ENCODE measurements at places on chromosomes 13 and 19.

DNA sequence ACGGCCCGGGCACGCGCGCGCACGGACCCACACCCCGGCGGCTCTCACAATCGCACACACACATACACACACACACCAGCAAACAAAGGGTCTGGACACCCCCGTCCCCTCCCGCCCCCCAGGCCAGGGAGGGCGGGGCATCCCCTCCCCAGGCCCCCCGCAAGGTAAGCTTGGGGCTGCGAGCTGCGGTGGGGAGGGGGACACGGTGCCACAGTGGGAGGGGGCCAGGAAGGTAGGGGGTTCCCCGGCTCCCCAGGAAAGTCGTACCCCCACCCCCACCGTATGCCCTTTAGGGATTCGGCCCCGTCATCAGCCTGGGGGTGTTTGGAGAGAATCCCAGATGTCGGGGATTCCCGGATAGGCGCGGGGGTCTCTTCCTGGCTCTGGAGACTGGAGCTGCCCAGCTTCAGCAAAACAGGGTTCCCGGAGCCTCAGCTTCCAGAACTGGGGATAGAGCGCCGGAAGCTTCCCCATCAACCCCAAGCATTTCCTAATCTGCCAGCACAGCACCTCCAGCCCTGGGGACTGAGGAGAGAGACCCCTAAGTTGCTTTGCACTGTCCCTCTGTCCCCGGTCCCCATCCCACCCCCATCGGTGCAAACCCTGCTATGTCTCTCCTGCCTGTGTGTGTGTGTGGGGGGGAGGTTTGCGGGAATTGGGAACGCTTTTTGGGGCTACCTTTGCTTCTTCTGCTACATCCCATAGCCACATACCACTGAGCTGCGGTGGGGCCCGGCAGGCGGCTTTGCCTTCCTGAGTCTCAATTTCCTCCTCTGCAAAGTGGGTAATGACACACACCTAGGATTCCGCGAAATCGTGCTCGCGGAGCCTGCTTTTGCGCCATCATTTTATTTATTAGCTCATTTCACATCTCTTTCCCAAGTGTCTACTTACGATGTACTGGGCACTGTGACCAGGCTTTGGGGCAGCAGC is 1.8 kb upstream of the CDC37 start:
- no peak for DNase-seq

- DNase-seq, result no peak
These were observed 213.3 kb downstream of the MZT1 start for GRCh38 chr13:72514146-72514545.

- peak; percentile 59 for DNase-seq
These were observed 703 bp upstream of the CILP2 start for GRCh38 chr19:19537075-19538048.

DNA sequence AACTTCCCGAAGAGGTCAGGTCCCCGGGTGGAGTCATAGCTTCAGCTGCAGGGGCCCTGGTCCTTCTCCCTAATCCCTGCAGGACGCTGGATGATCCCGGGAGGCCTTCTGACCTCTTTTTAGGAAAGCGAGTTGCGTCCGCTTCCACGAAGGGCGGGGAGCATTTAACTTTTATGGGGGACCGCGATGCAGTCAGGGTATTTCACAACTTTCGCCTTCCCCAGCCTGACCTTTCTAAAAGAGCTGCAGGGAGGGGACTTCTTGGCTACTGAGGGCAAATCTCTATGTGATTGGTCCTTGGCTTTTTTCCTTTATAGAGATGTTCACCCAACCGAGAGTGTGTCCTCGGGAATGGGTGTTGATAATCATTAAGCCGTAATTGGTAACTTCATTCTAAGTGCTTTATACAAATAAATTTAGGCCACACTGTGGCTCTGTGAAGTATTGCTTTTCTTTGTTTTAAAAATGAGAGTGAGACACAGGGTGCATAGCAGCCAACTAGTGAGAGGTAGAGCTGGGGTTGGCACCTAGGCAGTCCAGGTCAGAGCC is 778 bp downstream of the ZNF230 start:
- DNase-seq, result no peak

DNA sequence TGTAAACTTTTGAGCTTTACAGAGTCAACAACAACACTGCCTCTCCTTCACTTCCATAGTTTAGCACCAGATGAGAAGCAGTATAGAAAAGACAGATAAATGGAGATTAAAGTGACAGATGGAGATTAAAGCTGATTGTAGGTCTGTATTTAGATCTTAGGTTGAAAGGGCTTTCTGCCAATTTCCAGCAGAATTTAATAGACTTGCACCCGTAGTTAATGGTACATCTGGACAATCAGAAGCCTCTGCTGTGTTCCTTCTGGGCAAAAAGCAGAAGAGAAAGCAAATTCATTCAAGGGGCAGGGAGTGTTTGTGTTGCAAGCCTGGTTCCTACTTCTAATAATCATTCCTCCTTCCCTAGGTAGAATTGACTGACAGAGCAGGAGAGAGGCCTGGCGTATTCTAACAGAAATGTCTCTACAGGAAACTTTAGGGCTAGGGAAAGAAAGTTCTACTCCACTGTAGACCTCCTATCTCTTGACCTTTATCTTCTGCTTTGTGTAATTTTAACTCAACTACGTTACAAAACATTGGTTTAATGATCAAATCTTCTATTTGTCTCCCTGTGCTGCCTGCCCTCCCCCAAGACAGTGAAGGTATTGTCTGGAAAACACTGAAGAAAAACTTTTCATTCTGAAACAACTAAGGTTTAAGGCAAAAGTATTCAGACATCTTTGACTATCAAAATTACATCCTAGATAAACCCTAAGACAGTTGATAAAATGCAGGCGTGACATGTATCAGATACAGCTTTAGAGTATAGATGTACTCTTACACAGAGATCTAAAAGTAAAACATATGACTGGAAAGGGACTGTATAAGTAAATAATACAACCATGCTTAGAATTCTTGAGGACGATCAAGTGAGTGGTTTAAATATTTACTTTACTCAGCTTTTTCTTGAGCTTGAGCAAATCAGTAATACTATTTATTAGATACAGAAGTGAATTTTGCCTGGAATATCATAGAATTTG is 44.4 kb downstream of the GPC6 start:
- no peak for DNase-seq

GRCh38 chr19:5927441-5927821 is 13.4 kb downstream of the CAPS start:
- no peak for DNase-seq

- DNase-seq, result no peak
These were observed 89.7 kb downstream of the RAB20 start for GRCh38 chr13:110471833-110472162.

GRCh38 chr13:95049772-95050171 is 251.5 kb downstream of the ABCC4 start:
- DNase-seq, result no peak

DNA sequence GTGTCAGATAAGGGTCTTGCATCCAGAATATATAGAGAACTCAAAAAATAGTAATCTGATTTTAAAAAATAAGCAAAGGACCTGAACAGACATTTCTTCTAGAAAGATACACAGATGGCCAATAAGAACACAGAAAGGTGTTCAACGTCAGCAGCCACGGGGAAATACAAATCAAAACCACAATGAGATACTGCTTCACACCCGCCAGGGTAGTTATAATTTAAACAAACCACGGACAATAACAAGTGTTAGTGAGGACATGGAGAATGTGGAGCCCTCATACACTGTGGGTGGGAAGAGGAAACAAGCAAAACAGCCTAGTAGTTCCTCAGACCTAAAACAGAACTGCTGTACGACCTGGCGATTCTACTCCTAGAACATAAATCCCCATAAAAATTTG is 26.7 kb upstream of the NAPA start:
- no peak for DNase-seq

DNA sequence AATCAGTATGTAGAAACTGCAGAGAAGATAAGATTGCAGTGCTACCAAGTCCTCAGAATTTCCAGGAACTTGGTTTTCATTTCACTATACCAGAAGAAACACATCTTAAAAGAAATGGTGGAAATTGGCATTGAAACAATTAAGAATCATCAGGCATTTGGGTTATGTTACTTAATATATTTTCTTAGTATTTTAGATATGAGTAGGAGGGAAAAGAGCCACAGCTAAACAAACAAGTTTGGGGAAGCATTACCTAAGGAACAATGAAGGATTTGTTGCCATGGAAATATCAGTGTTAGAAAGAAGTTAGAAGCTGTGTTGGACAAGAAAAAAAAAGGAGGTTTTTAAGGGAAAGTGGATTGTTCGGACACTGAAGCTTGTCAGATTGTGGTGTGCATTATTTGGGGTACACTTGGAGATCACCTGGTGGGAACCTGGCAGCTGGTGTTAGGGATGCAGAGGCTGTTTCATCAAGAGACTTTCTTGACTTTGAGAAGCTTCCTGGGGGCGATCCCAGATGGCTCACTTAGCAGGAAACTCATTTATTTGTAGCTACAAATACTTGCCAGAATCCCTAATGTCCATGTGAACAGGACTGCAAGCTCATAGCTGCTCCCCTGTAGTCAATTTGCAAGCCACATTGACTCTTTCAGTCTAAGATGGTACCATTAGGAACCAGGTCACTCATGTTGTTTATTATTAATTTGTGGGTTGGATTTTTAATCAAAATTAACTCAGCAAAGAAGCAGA is 246.7 kb downstream of the RFC3 start:
- no peak for DNase-seq

DNA sequence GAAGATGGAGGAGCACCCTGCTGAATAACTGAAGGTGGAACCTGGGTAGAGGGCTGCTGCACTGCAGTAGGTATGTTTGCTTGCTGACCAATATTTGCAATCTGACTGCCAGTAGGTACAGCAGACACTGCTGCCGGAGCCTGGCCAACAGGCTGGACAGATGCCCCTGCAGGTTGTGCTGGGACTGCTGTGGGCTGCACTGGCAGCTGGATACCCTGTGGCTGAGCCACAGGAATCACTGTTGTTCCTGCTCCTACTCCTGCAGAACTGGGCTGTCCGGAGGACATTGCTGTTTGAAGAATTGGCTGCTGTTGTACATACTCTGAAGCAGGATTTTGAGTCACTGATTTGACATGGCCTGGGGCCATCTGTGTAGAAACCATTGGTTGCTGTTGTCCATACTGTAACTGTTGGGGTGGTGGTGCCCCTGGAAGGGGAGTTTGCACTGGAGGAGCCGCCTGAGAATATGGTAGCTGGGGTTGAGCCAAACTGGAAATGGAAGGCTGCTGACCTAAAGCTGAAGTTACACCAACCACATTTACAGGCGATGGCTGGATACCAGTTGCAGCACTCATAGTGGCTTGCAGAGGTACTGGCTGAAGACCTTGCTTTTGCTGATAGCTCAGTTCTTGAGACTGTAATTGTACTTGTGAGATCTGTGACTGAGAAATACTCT is 2.2 kb downstream of the TSC22D1 start:
- DNase-seq, result no peak

Data from RWPE2 (cell line).